ENCODE measurements at places on chromosomes 12 and 14. TPM values are rescaled to one million over a fixed set of nuclear protein-coding genes. Genes with fewer than 3 reads are reported as not detected.

Gene TROAP
- total RNA-seq, result 11.3 TPM

Gene PTPN6
- not detected for total RNA-seq

Gene MYH6
- not detected for total RNA-seq

Gene GPRC5A
- total RNA-seq, result 5.4 TPM

Gene INSM2
- total RNA-seq, result not detected

Gene OR6C65
- total RNA-seq, result not detected

Gene NXPH4
- 2.4 TPM for total RNA-seq

Gene SLCO1B1
- total RNA-seq, result not detected

Gene RD3L
- not detected for total RNA-seq

Gene ZNF891
- 1.8 TPM for total RNA-seq

Gene RPS26
- total RNA-seq, result 321 TPM

Gene IGF1
- 0.63 TPM for total RNA-seq

Gene LTBP2
- total RNA-seq, result 157 TPM

Gene OTOGL
- total RNA-seq, result 0.16 TPM

All from fibroblast of the aortic adventitia (primary cell).